NCI-H82 (cell line): ENCODE measurements at places on chromosomes 12 and 14.

- DNase-seq = no peak
These were observed 240.9 kb downstream of the TMEM121 start for GRCh38 chr14:105767315-105767714.

DNA sequence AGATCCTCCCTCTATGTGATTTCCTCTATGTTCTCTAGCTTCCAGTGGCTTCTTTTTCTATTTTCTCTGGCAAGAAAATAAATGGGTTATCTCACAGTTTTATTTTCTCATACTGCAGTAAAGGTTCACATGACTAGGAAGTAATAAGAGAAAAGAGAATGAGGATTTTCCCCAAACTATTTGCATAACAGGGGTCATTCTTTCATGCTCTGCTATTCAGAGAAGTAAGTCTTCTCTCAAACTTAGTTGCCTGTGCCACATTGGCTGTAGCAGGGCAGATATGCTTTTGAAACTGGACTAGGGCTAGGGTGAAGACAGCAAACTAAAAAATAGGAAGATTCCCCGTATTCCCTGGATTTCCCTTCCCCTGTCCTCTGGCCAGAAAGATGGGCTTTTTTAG lies 57.4 kb downstream of the ACSM4 start:
- no peak for DNase-seq

DNA sequence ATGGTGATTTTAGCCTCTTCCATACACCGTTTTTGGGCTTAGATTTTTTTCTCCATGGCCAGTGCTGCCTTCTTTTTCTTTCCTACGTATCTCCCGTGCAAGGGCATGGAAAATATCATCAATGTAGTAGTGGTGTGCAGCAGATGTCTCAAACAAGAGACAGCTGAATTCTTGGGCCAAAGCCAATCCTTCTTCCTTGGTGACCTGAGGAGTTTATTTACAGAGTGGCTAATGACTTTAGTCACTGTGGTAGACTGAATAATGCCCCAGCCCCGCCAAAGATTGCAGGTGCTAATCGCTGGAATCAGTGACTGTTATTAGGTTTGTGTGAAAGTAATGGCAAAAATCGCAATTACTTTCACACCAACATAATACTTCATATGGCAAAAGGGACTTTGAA lies 235.5 kb upstream of the NOS1 start:
- DNase-seq = peak; percentile 89

DNA sequence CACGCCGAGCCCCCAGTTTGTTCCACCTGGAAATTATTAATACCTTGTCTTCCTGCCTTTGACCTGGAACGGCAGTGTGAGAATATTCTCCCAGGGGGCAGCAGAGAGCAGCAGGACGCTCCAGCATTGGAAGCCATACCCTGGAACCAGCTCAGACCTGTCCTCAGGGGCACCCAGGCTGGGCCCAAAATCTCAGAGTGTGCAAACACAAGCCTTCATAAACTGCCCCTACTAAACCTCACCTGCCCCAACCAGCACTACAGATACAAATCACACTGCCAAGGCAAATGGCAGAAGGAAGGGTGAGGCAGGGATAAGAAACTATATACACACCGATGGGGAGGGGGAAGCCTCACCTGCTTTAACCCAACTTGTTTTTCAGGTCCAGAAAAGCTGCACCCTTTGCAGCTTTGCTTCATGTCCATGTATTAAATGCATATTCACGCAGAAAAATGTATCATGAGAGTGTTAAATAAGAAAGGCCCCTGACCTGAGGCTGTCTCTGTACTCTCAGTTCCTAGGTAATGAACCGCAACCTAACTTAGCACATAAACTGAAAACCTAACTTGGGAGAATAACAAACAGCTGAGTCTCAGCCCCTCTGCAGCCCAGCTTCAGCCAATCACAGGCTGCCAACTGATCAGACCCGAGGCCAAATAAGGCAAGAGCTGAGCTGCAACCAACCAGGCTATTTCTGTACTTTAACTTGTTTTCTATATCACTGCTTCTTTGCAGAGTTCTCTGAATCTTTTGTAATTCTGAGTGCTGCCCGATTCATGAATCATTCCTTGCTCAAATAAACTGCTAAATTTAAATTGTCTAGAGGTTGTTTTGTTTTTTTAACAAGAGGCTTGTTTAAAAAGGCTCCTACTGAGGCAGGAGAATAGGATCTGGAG lies 130.1 kb downstream of the SPTSSA start:
- peak; percentile 80 for DNase-seq

DNA sequence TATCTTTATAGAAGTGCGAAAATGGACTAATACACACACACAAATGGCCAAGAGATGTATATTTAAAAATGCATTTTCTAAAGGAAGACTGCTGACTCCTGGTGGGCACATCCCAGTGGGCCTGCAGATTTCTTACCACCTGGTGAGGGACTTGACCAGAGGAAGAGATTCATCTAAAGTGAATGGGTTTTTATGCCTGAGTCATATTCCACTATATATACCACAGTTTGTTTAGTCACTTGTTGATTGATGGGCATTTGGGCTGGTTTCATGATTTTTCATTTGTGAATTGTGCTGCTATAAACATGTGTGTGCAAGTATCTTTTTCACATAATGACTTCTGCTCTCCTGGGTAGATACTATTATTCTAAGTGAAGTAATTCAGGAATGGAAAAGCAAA lies 277.3 kb downstream of the SLC16A7 start:
- DNase-seq = no peak

- DNase-seq = peak; percentile 78
These were observed 214.0 kb upstream of the NOVA1 start for GRCh38 chr14:26811756-26812305.

DNA sequence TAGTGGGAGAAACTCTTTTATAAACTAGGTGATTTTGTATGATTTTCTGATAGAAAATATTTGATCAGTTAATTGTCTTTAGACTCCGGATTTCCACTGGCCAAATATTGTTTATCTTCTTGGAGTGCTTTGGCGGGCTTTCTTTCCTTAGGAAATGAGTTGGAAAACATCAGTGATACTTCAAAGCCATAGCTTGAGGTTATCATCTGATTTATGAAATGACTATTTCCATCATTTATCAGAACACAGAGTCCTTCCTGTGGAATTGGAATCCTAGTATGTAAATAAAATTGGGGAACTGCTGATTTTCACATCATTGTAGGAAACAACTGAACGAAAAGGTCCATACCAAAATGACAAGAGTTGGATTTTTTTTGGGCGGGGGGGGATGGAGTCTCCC lies 186.0 kb upstream of the DCN start:
- no peak for DNase-seq

DNA sequence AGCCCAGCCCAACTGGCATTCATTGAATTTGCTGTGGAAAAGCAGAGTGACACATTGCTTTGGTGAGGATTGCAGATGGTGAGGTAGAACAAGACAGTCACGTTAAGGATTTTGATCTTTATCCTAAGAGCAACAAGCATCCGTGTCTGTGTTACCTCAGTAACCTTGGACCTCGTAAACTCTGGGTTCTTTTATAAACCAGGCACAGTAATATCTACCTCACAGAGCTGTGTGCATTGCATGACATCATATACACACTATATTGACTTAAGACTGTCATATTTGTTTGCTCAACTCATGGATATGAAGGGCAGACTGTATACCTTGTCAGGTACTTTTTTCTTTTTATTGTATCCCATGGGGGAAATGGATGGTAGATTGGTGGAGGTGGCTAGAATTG lies 156.2 kb downstream of the ETV6 start:
- DNase-seq = no peak

DNA sequence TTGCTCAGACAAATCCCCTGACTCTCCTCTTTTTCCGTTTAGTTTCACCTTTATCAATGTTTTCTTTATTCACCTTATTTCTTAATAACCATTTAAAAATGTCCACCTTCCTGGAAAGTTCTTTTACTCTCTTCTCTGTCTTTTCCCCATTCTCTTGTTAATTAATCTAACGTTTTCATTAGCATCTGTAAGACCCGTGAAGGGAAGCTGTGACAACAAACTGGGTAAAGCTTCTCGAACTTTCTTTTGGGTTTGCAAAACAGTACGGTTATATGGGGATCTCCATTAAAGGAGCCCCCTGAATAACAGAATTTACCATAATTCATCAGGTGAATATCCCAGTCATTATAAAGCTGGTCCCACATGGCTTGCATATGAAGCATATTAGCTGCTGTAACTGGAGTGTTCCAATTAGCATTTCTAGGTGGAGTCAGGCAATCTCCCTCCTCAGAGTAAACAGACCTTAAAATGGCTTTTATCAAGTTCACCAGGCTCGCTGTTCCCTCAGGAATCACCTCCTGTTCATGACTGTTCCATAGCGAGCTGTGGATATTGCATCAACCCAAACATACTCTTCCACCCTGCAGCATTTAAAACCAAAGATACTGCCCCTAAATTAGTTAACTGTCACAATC lies 42.4 kb downstream of the TMEM30B start:
- no peak for DNase-seq

DNA sequence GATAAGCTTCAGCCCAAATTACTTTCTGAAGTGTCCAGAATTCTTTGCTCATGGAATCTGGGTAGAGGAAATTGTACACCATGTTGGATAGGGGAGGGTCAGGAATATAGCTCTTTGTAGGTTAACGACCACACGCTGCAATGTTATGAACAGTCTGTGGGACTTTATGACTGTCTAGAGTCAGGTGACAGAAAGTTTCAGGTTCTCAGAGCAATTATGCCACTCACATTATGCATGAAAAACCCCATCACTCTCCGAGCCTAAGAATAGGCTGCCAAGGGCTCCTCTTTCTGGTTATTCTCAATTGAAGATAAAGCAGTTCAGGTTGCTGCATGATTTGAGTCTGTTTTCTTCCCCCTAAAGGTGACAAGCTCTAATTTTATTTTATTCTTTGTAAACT lies 430.9 kb downstream of the ATP23 start:
- no peak for DNase-seq

GRCh38 chr12:43898474-43898873 lies 62.6 kb downstream of the TMEM117 start:
- DNase-seq = peak; percentile 54

- DNase-seq = no peak
These were observed 27.8 kb downstream of the EFCAB11 start for GRCh38 chr14:89926694-89927093.

DNA sequence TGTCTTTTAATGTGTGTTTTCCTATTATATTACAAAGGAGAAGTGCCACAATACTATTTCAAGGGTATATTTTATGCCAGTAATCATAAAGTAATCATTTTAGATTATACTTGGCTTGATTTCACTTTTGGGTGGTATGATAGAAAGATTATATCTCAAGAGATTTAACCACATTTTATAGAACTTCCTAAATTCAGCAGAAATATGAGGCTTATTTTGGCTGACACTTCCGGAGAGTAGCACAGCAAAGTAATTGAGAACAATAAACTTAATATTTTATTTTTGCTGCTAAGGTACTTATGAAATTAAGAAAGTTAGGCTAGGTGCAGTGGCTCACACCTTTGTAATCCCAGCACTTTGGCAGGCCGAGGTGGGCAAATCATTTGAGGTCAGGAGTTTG lies 319.1 kb downstream of the NPAS3 start:
- DNase-seq = no peak

GRCh38 chr14:92931681-92932447 lies 8.9 kb downstream of the CHGA start:
- no peak for DNase-seq

DNA sequence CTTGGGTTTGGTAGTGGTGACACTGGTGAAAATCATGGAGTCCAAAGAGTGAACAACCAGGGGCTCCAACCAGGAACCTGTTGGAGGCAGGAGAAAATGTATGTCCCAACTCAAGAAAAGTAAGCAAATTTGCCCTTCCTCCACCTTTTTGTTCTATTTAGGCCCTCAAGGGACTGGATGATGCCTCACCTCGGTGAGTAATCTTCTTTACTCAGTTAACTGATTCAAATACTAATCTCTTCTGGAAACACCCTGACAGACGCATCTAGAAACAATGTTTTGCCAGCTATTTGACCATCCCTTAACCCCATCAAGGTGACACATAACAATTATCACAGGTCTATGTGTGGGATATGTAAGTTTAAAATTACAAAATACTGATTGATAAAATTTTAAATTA lies 272.4 kb upstream of the FOXG1 start:
- peak; percentile 19 for DNase-seq

DNA sequence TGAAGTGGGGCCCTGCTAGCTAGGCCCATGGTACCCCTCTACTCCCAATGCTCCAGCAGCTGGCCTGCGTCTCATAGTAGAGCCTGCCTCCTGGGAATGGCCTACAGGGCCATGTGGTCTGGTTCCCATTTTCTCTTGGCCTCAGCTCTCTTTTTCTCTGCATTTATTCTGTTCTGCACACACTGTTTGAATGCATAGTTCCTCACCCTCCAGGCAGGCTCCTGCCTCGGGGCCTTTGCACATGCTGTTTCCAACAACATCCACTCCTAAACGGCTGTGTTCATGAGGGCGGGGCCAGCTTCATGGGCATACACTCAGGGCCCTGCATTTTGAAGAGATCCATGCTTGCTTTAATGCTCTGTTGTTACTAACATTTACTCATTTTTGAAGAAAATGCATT lies 204.0 kb downstream of the ADGRD1 start:
- no peak for DNase-seq

- peak; percentile 0 for DNase-seq
These were observed 250.2 kb downstream of the GPHN start for GRCh38 chr14:66758031-66758613.
